ENCODE measurements at places on chromosomes 2 and 18.

GRCh38 chr2:143686585-143687164 is 557.5 kb downstream of the ARHGAP15 start:
- DNase-seq = peak; percentile 4

DNA sequence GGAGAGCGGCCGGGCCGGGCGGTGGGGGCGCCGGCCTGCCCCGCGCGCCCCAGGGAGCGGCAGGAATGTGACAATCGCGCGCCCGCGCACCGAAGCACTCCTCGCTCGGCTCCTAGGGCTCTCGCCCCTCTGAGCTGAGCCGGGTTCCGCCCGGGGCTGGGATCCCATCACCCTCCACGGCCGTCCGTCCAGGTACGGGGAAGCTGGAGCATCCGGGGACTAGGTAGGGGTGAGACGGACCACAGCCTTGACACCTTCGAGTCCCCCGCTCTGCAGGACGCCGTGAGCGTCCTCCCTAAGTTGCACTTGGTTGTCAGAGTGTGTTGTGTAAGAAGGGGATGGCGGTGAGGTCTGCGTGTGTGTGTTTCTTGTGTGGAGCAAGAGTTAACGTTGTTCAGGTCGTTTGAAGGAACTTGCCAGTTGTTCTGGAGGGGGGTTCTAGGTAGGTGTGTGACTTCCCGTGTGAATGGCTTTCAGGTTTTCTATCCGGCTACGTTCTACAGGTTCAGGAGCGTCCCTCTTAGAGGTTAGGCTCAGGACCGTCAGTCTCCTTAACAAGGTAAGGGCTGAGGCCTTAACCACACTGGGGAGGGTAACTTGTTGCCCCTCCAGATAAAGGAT is 393 bp downstream of the IL1R1 start:
- no peak for DNase-seq

DNA sequence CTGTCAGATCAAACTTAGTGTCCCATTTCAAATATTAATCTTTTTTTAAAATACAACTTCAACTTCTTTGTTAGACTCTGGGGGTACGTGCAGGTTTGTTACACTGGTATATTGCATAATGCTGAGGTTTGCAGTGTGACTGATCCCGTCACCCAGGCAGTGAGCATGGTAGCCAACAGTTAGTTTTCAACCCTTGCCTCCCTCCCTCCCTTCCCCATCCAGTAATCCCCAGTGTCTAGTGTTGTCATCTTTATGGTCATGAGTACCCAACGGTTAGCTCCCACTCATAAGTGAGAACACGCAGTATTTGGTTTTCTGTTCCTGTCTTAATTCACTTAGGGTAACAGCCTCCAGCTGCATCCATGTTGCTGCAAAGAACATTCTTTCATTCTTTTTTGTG is 23.9 kb downstream of the NOL10 start:
- no peak for DNase-seq

DNA sequence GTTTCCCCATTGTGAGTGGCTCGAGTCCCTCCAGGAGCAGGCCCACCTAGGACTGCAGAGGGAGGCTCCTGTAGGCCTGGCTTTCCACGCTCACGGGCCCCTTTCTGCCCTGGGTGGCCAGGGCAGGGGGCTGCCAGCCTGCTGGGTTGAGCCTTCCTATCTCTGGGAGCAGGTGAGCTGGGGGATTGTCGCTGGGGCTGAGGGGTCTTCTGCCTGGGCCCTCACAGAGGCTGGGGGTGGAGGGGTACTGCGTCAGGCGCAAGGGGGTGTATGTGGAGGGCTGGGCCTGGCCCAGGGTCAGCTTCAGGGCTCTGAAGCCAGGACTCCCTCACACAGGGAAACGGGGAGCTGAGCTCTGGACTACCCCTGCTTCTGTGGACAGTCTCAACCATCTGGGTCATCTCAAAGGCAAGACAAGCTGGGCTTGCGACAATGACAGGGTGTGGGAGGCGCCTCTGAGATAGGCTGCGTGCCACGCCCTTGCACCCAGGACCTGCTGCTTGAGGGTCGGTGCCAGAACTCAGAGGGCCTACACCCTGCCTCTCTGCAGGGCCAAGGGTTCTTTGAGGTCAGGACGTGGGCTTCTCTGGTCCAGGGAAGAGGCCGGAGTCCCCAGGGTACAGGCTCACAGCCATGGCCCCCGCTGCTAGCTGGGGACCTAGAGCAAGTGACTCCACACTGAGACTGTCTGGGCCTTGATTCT is 206.1 kb downstream of the TWIST2 start:
- DNase-seq = no peak

- no peak for DNase-seq
Observed at GRCh38 chr2:120384486-120385354, 38.8 kb downstream of the INHBB start.

GRCh38 chr2:124589971-124590370 is 564.9 kb downstream of the CNTNAP5 start:
- DNase-seq = no peak

- DNase-seq = no peak
Observed at GRCh38 chr18:33804258-33804657, 226.2 kb downstream of the ASXL3 start.

- DNase-seq = no peak
Observed at GRCh38 chr2:215055891-215056290, 82.5 kb downstream of the ABCA12 start.

- DNase-seq = no peak
Observed at GRCh38 chr18:62524440-62525200, 1.8 kb downstream of the ZCCHC2 start.

- no peak for DNase-seq
Observed at GRCh38 chr2:2166881-2167280, 164.2 kb downstream of the MYT1L start.

- DNase-seq = no peak
Observed at GRCh38 chr2:212592695-212593094, 54.1 kb upstream of the ERBB4 start.

- no peak for DNase-seq
Observed at GRCh38 chr2:240930631-240931318, 24.6 kb downstream of the CROCC2 start.

DNA sequence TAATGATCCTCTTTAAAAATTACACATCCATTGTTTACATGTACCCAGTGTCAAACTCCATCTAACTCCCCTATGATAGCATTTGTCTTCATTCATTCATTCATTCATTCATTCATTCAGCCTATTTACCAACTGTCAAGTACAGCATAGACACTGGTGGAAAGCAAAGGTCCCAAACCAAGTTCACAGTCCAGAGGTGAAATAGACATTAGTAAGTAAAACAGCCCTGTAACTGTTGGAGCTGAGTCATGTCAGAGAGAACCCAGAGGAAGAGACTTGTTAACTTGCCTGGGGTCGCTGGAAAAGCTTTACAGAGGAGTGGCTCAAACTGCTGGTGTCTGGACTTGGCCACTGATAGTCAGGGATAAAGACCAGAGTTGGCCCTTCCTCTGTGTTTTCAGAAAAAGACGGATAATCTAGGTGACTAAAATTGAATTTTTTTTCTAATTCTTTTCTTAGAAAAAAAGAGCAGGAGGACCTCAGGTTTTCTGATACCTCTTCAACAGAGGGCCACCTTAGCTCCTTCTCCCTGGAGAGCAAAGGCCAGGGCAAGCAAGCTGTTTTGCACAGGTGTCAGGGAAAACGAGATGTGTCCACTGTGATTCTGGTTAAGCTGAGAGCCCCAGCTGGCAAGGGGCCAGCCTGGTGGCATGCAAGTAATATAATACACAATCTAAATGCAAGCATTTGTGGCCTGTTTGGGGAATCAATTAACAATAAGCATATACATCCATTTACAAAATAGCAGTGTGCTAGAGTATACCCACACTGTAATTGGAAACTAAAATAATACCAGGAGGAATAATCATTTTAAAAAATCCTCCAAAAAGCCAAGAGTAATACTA is 96.7 kb upstream of the SLC14A2 start:
- no peak for DNase-seq

- DNase-seq = no peak
Observed at GRCh38 chr18:61323951-61324350, 9.3 kb upstream of the CDH20 start.

DNA sequence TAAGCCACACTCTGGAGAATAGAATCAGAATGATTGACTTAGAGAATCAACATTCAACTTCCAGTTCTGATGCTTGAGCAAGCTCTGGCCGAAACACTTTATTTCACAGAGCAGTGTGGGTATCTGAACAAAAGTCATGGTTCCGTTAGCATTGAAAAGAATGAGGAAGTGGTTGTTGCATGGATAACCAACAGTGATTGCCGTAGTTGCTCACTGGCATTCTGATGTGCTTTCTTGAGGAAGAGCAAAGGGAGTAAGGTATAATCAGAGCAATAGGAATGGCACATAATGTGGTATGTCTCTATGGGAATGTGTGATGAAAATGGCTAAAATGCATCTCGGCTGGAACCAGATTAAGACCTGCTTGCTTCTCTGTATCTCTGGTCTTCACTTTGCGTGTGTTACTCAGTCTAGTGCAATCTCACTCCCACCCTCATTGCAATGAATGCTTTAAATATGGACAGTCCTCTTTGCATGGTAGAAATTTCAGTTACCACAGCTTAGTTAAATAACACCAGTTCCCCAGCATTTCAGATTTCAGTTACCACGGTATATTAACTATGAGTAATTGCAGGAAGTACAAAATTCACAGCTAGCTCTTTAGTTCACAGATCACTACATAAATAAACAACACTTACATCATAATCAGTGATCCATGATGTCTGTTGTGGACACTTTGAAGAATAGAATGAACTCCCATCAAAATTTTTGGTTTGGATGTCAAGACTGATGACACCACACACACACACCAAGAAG is 7.8 kb upstream of the RAB12 start:
- peak; percentile 71 for DNase-seq

DNA sequence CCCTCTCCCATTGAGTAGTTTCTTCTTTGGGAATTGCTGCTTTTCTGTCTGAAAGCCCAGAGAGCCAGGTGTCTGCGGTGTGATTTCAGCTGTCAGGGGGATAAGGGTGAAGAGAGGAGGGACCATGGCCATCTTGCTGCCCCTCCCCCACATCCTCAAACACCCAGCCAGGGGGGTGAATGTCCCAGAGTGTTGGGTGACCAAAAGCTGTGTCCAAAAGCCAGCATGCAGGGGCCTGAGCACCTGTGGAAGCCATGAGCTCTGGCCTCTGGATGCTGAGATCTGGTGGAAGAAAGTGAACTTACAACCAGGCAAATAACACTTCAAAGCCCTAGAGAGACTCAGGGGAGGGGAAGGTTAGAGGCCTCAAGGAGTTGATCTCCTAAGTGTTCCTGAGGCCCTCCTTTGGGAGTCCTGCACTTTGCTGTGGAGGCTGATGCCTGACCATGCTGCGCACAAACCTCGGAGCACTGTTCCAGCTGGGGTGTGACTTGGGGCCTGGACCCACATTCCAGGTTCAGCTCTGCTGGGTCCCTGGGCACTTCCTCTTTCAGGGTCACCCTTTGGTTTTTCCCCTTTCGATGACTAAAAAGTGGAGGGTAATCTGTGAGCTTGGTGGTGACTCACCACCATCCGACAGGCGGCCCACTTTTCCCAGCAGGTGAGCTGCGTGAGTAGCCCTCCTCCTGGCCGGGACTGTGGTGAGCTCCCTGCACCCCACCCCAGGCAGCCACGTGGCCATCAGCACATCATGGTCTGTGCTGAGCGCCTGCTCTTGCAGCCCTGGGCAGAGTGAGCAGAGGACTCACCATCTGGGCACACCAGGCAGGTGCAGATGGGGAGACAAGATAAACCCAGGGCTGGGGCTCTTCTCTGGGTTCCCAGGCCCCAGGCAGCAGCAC is 66.8 kb upstream of the FOSL2 start:
- DNase-seq = peak; percentile 78

DNA sequence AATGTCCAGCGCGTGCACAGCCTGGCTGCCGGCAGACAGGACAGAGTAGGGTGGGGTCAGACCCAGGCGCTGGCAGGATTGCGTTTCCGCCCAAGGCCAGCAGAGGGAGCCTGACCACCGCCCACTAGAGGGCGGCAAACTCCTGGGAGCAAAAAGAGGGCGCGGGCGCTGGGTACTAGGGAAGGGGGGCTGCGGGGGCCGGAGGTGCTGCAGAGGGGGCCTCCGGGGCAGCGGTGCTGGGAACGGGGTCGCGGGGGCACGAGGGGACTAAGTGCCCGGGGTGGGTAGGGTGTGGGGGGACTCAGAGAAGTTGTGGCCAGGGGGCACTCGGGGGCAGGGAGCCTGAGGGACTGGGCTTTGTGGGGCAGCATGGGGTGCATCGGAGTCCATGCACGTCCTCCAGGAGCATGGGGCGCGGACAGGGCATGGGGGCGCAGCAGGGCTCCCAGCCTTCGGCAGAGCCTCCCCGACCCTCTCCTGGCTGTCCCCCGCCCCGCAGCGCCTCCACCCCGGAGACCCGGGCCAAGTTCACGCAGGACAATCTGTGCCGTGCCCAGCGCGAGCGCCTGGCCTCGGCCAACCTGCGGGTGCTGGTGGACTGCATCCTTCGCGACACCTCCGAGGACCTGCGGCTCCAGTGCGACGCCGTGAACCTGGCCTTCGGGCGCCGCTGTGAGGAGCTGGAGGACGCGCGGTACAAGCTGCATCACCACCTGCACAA is 3.2 kb downstream of the TEKT4 start:
- DNase-seq = no peak

DNA sequence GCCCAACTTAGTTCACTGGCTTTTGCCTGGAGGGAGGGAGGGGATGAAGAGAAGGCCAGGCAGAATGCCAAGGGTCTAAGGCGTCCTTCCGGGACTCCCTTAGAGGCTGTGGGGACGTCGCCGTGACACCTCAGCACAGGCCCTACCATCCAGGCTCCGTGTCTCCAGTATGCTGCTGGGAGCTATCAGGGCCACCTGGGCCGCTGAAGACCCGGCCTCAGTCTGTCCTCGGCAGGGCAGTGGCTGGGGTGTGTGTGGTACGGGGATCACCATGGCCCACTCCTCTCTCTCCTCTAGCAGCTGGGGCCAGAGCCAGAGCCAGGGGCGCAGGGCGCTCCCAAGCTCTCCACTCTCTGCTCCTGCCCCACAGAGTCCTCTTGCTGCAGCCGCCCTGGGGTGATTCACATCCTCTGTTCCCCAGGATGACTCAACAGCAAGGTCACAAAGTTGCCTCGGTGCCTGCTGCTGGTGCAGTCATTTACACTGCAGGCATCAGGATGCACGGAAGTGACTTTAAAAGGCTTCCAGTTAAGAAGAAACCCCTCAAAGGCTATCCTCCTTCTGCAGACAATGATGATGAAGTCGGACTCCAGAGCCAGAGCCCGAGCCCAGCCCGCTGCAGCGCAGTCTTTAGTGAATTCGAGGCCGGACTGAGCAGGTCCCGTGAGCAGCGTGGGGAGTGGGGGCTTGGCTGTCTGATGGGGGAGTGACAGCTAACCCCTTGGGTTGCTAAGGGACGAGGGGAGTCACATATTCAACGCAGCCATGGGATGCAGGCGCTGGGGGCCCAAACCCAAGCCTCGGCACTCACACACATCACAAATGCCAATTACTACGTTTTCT is 31.9 kb downstream of the SNORC start:
- peak; percentile 81 for DNase-seq

- no peak for DNase-seq
Observed at GRCh38 chr2:238459081-238459629, 32.4 kb downstream of the ASB1 start.

DNA sequence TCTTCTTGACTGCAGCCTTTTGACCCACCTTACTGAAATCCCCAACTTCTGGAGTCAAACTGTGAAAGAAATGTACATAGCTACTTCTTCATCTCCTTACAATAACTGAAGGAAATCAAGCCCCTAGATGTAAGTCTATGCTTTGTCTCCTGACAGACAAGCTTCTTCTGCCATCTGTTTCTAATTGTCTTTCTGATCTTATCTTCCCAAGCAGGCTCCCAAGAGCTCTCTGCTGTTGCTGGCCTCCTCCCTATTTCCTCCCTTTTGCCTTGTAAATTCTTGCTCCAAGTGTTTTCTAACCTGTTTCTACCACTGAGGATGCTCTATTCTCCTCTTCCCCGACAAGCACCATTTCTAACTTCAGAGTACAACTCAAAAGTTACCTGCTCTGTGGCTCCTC is 77.4 kb upstream of the OSR1 start:
- DNase-seq = no peak

GRCh38 chr2:151946899-151947812 is 118.9 kb upstream of the ARL5A start:
- DNase-seq = no peak

Data from kidney epithelial cell (primary cell).